Fibroblast of mammary gland (primary cell): ENCODE measurements at places on chromosomes 16 and 17.

DNA sequence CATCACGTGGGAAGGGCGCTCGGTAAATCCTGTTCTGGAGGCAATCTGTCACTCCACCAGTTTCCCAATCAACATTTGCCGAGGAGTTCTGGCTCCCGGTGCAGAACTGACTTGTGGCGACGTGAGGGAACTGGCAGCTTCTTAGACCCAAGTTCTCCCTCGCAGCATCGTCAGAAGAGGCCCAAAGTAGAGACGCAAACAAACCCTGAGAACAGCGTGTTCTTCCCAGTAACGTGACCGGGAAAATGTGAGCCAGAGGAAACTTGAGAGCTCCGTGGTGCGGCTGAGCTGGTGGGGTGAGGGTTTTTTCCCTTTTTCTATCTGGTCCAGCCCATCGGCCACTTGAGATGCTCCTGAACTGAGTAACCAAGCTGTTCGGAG is 158.9 kb upstream of the CACNG5 start:
- DNase-seq = peak; percentile 36

- no peak for DNase-seq
These were observed at the start of gene SPATA32 for GRCh38 chr17:45261577-45262515. Gene SPATA32 (minus strand): TSS chr17:45262094. CDS start chr17:45262016, 78 bp downstream.

DNA sequence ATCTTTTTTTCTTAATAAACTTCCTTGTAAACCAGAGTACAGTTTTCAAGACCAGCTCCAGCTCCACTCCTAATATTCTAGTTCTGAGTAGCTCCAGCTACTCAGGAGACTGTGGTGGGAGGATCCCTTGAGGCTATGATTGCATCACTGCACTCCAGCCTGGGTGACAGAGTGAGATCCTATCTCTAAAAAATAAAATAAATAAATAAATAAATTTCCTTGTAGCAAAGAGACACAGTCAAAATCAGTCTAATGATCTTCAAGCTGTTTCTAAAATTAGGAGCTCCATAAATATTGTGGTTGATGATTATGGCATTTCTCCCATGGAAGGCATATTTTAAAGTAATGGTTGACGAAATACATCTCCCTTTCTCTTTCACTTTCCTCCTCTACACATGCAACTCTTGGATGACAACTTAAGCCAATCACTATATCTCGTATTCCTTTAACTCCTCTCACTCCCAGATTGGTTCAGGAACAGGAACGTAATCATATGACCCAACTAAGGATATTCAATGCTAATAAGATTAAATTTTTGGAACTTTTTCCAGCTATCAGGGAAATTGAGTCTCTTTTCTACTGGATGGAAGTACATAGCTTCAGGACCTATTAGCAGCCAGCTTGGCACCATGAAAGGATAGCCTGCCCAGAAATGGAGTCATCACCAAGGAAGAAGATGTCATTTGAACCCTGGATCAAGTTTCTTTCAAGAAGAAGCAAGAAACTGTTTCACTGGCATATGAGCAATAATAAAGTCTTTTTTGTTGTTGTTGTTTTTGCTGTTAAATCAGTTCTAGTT is 42.1 kb upstream of the TAOK1 start:
- DNase-seq = peak; percentile 11

DNA sequence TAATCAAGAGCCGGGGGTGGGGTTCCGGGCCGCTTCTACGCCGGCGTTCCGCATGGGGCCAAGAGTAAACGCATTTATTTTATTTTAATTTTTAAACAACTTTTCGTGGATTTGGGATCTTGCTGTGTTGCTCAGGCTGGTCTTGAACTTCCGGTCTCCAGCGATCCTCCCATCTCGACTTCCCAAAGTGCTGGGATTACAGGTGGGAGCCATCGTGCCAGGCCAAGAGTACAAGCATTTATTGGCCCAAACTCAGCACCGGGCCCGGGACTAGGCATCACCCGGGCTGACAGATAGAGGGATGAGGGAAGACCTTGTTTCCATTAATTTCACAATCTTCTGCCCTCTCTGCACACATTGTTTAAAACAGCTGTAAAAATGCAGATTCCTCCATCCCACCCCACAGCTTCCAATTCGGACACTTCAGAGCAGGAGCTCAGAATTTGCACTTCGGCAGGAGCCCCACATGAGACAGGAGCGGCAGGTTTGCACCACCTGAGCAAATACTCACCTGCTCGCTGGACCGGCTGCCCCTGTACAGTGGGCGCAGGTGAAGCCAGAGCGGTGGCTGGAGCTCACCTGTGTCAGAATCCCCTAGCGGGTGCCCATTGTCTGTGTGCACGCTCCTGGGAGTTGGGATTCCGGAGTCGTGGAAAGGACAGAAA is 663 bp upstream of the GINS2 start:
- DNase-seq = no peak

DNA sequence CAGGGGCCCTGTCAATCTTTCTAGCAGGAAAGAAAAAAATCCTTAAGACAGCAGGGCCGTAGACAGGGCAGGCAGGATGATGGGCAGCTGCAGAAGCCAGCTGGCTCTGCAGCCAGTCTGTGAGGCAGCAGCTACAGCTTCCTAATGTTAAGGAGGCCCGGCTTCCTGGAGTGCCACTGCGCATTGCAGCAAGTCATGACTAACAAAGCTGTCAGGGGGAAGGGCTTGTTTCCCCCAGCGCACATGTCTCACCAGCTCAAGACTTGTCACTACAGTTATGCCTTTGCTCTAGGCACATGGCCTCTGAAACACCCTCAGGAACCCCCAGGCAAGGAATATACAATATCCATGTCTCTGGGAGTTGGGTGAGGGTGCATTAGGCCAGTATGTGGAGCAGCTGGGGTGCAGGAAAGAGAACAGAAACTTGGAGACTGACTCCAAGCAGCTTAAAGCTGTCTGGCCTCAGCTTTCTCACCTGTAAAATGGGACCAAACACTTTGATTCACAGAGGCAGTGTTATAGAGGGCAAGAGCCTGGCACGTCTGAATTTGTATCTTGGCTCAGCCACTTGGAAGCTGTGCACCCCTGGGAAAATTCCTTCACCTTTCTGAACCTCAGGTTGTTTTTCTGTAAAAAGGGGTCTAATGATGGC is 220.0 kb downstream of the HAPSTR1 start:
- no peak for DNase-seq

DNA sequence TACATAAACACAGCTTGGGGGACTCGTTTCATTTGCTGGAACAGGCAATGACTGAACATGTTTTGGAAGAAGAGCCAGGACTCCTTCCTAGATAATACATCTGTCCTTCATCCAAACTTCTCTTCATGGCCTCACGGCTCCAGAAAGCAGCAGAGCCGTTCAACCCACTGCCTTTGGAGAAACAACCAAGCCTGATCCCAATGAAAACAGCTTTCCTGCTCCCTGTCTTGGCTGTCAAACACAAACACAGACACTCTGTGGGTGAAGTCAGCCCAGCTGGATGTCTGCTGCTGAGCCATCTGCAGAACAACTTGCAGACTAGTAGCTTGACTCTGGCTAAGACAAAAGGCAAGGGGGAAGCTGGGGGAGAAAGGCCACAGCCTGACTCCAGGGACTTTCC is 345.1 kb upstream of the PSMD7 start:
- DNase-seq = no peak

DNA sequence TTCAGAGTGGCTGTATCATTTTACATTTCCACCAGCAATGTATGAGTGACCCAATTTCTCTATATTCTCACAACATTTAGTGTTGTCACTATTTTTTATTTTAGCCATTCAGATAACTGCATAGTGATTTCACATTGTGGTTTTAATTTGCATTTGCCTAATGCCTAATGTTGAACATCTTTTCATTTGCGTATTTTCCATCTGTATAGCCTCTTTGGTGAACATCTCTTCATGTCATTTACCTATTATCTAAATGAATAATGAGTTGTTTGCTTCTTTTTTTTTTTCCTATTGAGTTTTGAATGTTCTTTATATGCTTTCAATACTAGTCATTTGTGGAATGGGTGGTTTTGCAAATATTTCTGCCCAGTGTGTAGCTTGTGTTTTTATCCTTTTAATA is 120.9 kb upstream of the CPHXL start:
- DNase-seq = no peak

GRCh38 chr17:17566896-17567513 is 24.5 kb downstream of the PEMT start:
- DNase-seq = no peak

- no peak for DNase-seq
These were observed at the start of gene CLDN7 for GRCh38 chr17:7262192-7262934. Gene CLDN7 (minus strand): TSS chr17:7262478. CDS start chr17:7262043, 435 bp downstream.
